H54 (cell line): ENCODE measurements at places on chromosomes 2 and 18.

DNA sequence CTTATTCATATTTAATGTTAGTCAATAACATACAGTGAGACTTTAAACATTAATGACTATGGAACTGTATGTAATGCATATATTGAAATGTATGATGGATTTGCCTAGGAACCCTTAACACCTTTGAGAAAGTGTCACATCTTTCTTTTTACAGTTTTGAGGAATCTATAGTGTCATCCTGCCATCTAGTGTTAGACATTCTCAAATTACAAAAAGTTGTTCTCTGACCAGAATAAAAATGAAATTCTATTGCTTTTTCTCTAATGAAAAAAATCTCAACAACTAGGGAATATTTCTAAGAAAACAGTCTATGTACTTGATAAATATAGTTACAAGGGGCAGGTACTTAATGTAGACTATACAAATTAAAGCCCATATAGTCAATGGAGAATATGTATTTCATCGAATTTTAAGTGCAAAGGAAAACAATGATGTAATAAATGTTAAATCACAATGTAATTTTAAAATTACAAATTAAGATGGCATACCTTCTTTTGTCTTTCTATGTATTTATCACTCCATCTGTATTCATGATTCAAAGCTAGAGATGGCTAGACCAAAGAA is 5.1 kb upstream of the CALCRL start:
- DNase-seq = no peak

GRCh38 chr2:39620067-39620466 is 45.6 kb upstream of the TMEM178A start:
- DNase-seq = peak; percentile 35

- no peak for DNase-seq
Measured at GRCh38 chr2:43170405-43171105, 55.9 kb downstream of the ZFP36L2 start.

- DNase-seq = no peak
Measured at GRCh38 chr2:160473468-160474318, 19.9 kb downstream of the RBMS1 start.

GRCh38 chr2:126885751-126886210 is 12.9 kb upstream of the TEX51 start:
- DNase-seq = no peak

GRCh38 chr2:156810094-156810493 is 373.9 kb downstream of the GPD2 start:
- no peak for DNase-seq

DNA sequence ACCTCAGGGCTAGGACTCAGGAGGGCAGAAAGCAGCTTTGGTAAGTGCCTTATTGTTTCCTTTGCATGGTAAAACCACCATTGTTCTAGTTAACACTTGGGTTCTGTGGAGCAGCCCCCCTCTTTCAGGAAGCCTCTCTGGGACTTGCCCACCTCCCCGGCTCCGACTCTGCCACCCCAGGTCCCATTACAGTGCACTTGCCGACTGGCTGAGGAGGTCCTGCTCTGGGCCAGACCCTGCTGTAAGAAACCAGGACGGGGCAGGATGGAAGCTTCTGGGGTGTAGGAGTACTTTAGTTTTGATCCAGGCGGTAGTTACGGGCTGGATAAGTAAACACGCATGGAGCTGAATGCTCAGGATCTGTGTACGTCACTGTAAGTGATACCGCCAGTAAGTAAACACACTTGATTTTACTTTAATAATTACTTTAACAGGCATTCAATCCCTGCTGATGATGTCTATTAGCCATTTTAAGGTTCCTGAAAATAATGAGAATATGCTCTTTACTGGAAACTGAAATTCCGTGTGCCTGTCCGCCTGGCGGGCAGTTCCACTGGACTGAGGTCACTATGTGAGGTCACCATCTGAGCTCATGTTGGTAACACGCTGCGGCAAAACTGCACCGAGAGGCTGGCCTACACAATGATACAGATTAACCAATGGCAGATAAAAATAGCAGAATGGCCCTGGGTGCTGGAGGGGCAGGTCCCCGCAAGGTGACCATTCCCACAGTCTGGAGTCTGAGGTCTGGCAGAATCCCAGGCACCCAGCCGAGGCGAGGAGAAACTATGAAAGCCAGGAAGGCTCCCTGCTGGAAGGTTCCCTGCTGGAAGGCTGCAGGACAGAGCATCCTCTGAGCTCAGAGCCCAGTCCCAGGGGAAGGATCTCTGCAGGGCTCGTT is 25.2 kb downstream of the HS1BP3 start:
- DNase-seq = no peak

DNA sequence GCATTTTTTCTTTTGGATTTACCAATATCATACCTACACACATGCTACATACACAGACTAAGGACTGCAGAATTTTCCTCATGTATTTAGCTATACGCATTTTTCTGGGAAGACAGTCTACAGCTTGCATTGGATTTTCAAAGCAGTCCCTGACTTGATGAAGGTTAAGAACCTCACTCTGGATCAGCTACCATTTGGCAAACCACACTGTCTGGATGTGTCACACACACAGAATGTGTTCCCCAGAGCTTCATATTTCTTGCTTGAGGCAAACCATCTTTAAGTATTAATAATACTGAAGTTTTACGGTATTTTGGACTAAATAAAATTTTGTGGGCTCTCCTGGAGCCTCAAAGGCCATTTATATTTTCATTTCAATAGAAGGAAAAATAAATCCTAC is 102.3 kb downstream of the TCF4 start:
- no peak for DNase-seq

- no peak for DNase-seq
Measured at GRCh38 chr18:3051718-3052410, 38.9 kb upstream of the LPIN2 start.

DNA sequence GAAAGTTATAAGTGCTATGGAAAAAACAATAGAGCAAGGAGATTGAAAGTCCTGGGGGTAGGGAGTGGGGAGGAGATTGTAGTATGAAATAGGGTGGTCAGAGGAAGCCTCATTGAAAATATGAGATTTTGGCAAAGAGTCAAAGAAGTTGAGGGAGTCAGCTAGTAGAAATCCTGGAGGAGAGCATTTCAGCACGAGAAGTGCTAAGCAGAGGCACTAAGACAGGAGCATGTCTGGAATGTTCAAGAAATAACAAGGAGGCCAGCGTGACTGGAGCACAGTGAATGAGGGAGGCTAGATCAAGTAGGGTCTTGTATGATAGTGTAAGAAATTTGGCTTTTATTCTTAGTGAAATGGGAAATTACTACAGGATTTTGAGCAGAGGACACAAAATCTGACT is 2.1 kb upstream of the TSPYL6 start:
- no peak for DNase-seq

GRCh38 chr2:154699575-154699930 is 1.1 kb downstream of the KCNJ3 start:
- no peak for DNase-seq

DNA sequence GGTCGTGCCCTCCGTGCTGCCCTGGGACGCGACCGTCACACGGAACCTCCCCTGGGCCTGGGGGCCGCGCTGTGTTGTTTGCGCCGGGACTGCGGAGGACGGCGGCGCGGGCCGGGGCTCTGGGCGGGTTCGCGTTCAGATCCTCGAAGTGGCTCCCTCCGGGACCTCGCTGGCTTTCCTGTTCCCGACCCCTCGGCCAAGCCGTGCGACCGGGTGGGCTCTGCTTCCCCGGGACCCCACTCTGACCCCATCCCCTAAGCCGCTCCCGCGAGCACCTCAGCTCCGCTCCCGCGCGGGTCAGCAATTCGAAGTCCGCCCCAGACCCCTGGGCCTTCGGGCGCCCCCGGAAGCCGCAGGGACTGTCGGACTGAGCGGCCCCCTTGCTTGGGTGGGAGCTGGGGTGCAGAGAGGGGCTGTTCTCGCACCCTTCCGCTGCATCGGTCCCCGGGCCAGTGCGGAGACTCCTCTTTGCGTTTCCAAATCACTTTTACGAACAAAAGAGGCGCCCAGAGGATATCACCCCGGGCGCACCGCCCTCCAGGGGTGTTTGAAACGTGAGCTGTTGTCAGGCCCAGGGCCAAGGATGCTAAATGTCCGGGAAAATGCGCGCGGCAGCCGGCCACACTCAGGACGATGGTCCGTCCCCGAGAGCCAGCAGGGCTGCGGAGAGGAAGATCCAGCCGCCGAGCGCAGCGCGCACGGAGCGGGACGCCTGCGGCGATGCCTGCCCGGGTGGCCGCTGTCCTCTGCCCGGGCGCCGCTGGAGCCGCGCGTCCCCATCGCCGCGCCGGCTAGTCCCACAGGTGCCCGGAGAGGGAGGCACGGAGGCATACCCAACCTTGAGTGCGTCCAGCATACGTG is 73.5 kb downstream of the ZCCHC2 start:
- no peak for DNase-seq

- DNase-seq = peak; percentile 38
Measured at GRCh38 chr2:207423886-207424285, 105.9 kb upstream of the CREB1 start.

DNA sequence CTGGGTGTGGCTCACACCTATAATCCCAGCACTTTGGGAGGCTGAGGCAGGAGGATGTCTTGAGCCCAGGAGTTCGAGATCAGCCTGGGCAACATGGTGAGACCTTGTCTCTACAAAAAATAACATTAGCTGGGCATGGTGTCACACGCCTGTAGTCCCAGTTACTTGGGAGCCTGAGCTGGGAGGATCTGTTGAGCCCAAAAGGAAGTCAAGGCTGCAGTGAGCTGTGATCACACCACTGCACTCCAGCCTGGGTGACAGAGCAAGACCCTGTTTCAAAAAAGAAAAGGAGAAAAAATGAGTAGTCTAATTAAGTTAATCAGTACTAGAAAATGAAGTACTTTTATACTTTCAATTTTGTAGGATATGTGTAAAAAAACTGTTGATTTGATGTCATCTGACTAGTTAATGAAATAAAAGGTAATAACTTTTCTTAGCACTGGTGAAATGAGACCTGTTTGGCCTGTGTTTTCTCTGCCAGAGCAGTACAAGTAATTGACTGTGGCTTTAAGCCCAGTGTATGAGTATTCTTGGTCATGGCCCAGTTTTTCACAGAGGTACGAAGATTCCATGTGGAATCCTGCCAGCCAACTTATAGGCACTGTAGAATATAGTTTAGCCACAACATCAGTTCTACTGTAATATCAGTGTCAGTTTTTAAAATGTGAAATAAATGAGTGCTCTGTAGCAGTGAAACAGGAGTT is 35.8 kb downstream of the MFSD6 start:
- DNase-seq = no peak

GRCh38 chr18:59374128-59374527 is 15.1 kb upstream of the LMAN1 start:
- DNase-seq = no peak
